ENCODE measurements at places on chromosomes 4 and X. TPM values are rescaled to one million over a fixed set of nuclear protein-coding genes. Genes with fewer than 3 reads are reported as not detected.

Gene MAP9
- 5.2 TPM for total RNA-seq

Gene NR0B1
- total RNA-seq: 26.6 TPM

Gene ADH1A
- not detected for total RNA-seq

Gene BMX
- not detected for total RNA-seq

Gene TMEM156
- 17.8 TPM for total RNA-seq

Gene FGG
- total RNA-seq: 5.1 TPM

Gene LRP2BP
- 0.15 TPM for total RNA-seq

Gene TMEM35A
- not detected for total RNA-seq

Gene HS3ST1
- total RNA-seq: 0.71 TPM

Gene CT45A5
- not detected for total RNA-seq

Gene NAA15
- total RNA-seq: 38.6 TPM

Gene IL2
- total RNA-seq: not detected

Gene NDST4
- total RNA-seq: not detected

Gene DKC1
- total RNA-seq: 244 TPM

Gene TENM3
- 1.7 TPM for total RNA-seq

Gene CFI
- total RNA-seq: 0.72 TPM

Gene GABRQ
- 0.25 TPM for total RNA-seq

Gene CLDN34
- total RNA-seq: not detected

Gene OPN1MW
- not detected for total RNA-seq

Gene CXorf49
- not detected for total RNA-seq

Gene SFRP2
- not detected for total RNA-seq

Gene DMRTC1B
- 0.13 TPM for total RNA-seq

Gene LAGE3
- 73.0 TPM for total RNA-seq
